Right ventricle myocardium superior (tissue), 1 donor: ENCODE measurements at places on chromosomes 3 and 15.
A peak's percentile ranks its signal among the peaks of the same experiment; 100 is the strongest.

GRCh38 chr3:79139395-79140068 lies 628.3 kb downstream of the ROBO1 start:
- DNase-seq: no peak

GRCh38 chr15:96358821-96359615 lies 28.5 kb downstream of the NR2F2 start:
- DNase-seq: no peak

- no peak for DNase-seq
Observed at GRCh38 chr15:73560501-73561117, 72.6 kb downstream of the NPTN start.

DNA sequence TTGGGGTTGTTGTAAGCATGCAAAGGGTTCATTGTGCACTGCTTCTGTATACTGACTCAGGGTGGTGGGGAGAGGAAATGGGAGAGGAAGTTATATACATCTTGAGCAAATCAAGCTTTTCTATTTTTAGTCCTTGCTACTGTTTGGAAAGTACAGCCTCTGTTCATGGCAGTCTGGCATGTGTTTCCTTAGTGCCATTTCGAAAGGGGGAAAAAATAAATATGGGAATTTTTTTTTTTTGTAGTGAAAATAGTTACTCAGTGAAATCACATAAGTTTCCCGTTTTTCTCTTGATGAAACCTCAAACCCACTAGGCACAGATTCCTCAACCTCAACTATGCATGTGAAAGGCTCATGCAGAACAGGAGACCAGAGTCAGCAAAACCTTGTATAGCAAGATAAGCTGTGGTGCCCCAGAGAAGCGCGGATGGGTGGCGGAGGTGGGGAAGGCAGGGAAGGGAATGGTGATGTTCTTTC lies 353.3 kb downstream of the LPP start:
- DNase-seq: no peak

- DNase-seq: no peak
Observed at GRCh38 chr15:39336926-39337325, 244.0 kb upstream of the THBS1 start.

DNA sequence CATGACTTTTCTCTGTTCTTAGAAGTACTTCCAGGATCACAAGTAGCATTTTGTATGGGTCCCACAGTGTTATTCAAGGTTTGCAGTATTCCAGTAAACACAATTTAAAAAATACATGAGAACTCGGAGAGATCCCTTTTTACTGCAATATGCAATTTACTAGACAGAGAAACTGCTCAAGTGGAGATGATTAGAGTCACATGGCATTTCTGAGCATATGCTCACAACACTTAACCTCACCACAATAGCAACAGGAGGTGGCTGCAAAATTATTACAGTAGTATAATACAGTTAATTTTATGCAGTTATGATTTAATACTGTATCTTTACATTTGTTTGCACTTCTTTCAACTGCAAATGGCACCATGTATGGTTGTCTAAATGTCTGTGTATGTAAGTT lies 87.5 kb downstream of the PIK3CB start:
- no peak for DNase-seq

GRCh38 chr3:54374214-54374852 lies 252.0 kb downstream of the CACNA2D3 start:
- DNase-seq: no peak

- DNase-seq: no peak
Observed at GRCh38 chr15:94225616-94226015, 5.7 kb upstream of the MCTP2 start.

DNA sequence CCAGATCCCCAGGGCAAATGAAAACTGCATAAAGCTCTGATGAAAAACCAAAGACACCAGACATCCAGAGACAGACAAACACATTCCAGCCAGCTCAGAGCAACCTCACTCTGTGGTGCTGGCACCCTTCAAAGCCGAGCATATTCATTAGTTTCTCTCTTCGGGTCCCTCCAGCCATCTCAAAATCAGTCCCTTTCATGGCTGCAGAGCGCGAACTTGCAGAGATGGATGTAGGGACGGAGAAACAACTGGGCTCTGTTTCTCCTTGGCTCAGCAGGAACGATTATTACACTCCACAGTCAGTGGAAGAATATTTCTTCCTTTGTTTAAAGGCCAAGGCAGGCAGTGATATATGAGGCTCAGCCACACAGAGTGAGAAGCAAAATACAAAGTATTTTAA lies 50.4 kb upstream of the SYN2 start:
- DNase-seq: no peak

DNA sequence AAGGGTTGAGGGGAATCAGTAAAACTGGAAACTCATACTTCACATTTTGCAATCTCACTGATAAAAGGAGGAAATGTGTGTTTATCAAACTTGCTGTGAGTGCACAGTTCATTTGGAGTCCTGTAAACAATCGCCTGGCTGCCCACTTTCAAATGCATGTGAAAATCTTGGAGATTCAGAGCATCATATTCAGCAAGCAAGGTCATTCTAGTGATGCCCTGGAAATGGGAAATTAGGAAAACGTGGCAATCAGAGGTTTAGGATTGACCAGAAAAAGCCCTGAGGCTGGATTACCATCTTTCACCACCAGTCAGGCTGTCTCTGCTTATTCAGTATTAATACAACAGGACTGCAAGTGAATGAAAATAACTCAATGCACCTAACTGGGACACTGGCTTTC lies 23.9 kb downstream of the DPH6 start:
- DNase-seq: no peak

DNA sequence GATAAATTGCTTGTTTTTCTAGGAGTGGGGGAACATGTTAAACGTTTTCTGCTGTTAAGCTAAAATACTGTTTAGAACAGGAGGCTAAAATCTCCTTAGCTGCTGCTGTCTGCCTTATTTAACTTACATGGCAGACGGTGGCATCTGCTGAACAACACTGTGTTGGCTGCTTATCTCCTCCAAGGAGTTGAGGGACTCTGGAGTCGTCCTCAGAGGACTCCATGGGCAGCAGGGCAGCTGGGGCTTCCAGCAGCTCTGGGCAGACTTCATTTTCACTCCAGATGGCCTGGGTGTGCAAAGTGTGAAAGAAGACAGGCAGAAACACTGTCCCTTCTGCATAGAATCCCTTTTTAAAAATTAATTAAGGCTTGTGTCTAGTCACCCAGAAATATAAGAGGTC lies 52.9 kb upstream of the NUDT16 start:
- DNase-seq: no peak

- DNase-seq: no peak
Observed at GRCh38 chr3:73046195-73046594, 15.3 kb upstream of the EBLN2 start.

DNA sequence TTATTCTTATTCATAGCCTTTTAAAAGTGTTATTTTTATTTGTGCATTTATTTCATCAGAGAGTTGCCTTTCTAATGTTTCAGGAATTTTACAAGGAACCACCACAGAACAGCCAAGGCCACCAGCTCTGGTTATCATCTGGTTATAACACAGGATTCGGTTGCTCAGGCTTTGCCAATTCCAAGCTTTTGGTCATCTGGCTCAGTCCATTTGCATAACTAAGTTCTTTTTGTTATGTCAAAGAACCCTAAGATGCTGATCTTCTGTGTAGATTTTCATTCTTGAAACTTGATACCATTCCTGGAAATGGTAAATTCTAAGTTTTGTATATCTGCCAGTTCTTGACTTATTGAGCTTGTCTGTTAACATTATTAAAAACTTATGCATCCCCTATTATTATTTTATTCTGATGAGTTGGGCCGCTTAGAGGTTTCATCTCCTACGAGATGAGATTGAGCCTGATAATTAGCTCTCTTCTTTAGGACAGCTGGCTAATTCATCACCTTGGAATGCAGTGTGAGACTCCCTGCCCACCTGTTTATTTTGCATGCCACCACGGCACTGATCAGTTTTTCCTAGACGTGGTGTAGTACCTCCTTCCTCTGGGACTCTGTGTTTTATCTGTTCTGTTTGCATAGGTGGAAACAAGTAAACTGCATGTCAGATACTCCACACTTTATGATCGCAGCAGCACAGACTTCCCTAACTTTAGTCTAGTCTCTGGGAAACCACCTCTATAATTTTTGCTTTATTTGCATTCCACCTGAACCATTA lies 264.8 kb downstream of the SLCO3A1 start:
- DNase-seq: no peak

DNA sequence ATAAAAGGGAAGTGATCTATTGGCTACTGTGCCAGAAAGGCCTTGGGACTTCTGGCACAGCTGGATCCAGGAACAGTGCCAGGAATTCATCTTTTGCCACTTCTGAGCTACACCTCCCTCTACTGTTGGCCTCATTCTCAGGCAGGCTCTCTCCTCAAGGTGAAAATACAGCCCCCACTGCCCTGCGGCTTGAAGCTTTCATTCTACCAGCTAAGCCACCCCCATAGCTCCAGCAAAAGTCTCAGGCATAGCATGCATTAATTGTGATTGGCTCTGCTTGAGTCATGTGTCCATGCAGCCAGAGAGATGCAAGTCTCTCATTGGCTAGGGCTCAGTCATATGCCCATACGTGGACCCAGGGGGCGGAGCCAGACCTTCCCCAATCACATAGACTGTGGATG lies 142.4 kb downstream of the TPRA1 start:
- DNase-seq: no peak

DNA sequence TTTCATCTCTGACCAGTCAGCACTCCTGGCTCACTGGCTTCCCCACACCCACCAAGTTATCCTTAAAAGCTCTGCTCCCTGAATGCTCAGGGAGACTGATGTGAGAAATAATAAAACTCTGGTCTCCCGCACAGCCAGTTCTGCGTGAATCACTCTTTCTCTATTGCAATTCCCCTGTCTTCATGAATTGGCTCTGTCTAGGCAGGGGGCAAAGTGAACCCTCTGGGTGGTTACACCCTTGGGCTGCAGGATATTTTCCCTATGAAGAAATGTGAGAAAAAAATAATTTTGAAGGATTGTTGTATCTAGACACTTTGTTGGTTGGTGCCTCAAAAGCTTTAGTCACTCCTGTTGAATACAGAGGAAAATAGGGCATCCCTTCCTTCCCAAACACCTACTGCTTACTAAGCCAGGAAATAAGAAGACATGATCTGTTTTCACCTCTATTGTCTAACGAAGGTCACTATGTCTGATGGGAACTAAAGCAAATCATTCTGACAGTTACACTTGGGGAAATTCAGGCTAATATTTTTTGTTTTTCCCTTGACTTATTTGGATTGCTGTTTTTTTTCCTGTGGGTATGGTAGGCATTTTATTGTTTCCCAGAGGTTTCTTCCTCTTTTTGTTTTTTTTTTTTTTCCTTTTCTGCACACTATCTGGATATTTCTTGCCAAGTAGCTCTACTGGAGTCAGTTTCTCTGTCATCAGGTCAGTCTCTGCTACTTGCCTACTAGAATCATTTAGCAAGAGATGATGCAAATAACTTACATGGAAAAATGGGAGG lies 15.3 kb upstream of the TNFSF10 start:
- no peak for DNase-seq

GRCh38 chr3:172112734-172113120 lies 73.3 kb downstream of the FNDC3B start:
- no peak for DNase-seq

DNA sequence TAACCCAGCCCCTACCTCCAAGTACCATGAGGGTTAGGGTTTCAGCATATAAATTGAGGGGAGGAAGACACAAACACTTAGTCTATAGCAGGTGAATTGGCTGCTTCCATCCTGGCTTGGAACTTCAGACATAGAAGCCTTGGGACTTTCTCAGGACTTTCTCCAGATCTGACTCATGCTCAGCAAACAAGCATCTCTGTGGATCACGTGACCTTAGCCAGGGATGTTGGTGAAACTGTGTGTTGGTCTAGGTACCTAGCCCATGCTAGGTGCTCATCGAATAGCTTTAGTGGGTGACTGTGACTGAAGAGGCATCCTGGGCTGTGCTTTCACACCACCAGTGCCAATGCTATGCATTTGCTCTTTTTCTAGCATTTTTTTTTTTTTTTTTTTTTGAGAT lies 58.9 kb downstream of the CD47 start:
- DNase-seq: no peak

DNA sequence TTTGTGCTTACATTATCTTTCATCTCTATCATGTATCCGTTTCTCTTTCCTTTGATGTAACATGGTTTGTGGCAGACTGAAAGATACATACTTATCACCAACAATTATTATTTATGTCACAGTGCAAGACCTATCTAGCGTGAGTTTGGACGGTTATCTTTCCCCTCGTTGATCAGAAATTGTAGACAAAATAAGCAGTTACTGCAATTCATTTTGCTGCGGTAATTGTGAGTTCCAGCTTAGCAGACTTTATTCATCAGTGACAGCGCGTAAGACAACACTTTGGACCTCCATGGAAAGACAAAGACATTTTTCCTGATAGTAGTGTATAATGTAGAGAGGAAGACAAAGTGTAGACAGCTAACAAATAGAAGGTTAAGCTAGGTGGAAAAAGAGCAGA lies 51.0 kb upstream of the UTS2B start:
- DNase-seq: no peak

DNA sequence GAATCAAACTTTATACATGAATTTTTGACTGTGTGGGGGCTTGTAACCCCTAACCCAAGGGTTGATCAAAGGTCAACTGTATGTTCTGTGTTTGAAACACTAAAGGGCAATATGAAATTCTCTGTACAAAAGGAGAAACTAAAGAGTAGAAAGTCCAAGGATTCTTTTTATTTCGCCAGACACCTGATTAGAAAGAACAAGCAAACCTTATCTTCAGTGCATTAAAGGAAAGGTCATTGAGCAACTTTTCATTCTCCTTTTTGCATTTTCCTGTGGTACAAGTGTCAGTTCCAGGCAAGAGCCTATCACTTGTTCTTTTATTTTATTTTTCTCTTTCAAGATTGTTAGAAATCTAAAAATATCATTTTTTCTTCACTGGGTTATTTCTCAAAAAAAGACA lies 430.1 kb upstream of the EPHA3 start:
- DNase-seq: no peak

DNA sequence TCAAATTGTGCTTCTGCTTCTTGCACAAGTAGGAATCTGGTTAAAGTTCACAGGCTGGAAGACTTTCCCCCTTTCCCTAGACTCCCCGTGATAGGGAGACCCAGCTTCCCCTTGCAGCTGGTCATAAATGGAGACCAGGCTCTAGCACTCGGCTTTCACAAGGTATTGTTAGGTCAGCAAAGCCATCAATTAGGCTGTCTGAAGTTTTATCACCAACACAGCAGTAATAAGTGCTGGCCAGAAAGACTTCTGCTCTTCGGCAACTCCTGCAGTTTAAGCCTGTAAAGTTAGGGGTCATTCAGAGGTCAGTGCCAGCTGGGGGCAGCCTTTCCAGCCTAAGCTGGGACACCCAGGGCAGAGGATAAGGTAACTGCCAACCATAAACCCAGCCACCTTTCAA lies 203.4 kb downstream of the MEIS2 start:
- peak; percentile 30 for DNase-seq

DNA sequence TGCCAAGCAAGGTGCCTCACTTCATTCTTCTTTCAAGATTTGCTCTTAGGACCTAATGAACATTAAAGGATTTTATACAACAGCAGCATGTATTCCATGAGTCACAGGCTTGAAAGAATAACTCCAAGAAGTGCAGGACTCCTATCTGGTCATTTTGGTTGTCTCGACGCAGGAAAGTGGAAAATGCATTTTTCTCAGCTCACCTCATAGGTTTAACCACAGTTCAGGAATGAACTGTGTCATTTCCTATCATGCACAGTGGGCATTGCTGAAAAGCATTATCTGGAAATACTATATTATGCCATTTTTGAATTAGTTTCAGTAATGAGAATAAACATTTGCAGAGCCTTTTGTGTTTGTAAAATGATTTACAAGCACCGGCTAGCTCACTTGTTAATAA lies 98.7 kb upstream of the BFSP2 start:
- DNase-seq: no peak
